ENCODE measurements at places on chromosomes 7 and 10.
A peak's percentile ranks its signal among the peaks of the same experiment; 100 is the strongest.

GRCh38 chr10:120011359-120012130 is 119.0 kb downstream of the SEC23IP start:
- DNase-seq: peak; percentile 10

- no peak for DNase-seq
Measured at GRCh38 chr10:35758076-35758475, 116.0 kb upstream of the FZD8 start.

- no peak for DNase-seq
Measured at GRCh38 chr7:33805630-33806233, 99.6 kb upstream of the BMPER start.

- no peak for DNase-seq
Measured at GRCh38 chr7:92293896-92294590, 48.3 kb downstream of the ANKIB1 start.

DNA sequence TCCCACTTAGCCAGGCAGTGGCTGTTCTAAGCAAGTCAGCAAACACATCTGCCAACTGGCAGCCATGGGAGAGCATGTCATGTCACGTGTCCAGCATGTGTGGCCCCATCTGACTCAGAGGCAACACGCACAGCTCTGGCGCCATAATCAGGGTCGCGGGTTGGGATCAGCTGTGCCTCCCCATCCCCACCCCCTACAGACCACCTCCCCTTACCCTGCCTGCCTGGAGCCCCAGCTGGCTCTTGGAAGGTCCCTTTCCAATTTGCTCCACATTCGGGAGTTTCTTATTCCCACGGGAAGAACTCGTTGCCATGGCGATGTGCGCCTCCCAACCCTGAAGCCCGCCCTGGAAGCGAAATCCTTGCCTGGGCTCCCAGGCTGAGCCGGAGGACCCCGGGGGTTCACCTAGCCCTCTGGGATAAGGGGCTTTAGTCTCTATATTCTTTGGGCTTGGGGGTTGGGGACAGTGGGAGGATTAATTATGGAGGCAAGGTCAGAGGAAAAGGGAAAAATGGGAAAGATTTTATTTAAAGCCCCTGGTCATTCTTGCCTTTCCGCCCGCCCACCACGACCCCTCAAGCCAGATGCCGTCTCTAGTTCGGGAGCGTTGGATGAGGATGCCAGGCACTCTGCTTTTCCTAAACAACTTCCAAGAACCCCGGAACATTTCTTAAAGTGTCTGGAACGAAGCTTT is 283.7 kb downstream of the ZEB1 start:
- peak; percentile 24 for DNase-seq

GRCh38 chr7:84663224-84663623 is 468.6 kb upstream of the SEMA3A start:
- no peak for DNase-seq

DNA sequence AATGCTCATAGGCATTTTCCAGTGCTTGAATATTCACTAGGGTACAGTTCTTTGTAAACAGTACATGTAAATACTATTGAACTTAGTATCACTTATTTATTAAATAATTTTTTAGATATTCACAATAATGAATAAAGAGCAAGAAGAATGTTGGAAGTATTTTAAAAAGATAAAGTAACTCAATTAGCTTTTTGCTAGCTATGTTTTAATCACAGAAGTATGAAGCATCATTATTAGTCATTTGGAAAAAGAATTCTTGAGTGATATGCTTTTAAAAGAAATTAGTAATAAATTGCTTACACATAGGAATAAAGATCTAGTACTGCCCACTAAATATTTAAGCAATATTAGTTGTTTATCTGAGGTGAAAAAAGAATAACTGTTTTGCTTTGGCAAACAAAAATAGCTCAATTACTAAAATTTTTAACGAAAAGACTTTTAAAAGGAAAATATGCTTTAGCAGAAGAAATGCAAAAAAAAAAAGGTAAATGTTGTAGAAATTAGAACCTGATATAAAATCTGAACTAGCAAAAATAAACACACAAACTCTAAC is 66.5 kb downstream of the SGMS1 start:
- DNase-seq: no peak

DNA sequence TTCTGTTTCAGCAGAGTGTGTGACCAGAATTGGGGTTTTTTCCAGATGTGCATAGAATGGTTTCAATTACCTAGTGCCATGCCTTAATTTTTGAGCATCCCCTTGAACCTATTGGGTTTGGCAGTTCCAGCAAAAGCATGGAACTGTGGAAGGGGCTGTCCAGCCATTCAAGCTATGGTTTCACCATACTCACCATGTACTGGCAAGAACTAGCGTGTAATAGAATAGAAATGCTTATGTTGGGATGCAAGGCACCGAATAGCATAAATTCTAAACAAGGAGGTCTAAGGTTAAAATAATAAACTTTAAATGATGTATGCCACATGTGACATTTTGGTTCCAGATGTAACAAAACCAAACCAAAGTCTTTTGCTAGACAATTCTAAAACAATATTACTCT is 91.4 kb downstream of the MTERF1 start:
- DNase-seq: no peak

DNA sequence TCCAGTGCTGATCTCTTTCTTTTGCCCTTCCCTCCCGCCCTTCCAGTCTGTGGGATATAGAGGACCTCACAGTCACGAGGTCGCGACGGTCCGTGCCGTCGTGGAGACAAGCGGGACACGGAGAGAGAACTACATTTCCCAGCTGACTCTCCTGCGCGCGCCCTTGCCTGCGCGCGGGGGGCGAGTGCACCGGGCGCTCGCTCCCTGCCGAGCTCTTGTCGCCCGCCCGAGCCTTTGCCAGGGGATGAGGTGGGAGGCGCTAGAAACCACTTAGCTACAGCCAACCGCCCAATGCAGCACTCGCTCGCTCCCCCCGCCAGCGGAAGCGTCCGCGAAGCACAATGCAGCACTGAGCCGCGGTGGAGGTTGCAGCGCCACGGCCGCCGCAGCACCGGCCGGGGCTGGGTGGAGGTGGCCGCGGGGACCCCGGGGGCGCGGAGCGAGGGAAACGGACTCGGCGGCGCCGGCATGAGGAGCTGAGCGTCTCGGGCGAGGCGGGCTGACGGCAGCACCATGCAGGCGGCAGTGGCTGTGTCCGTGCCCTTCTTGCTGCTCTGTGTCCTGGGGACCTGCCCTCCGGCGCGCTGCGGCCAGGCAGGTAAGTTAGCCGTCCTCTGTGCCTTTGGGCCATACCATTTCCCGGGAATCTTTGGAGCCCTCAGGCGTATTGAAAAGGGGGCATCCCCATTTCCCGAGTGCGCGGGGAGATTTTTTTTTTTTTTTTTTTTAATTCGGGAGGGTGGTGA is at the start of gene ADAM22:
Gene ADAM22, plus strand, starts transcription at position 299 of the 746 bp plus-strand sequence. Its CDS starts 215 bp downstream, at position 514.
- DNase-seq: peak; percentile 88

DNA sequence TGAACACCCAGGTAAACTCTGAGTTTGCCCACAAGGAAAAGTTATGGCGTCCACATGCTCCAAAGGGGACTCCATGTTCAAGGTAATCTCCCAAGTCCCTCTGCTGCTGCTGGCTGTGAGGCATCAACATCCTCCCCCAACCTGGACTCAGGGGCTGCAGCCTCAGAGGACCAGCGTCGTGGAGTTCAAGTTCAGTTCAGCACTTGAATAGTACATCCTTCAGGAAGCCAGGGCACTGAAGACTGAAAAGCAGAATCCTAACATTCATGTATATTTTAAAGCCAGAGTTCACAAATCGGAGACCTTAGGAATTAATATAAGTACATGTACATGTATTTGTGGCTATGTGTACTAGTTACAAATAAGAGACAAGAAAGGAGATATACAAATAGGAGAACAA is 90.4 kb downstream of the PTPRE start:
- DNase-seq: no peak

DNA sequence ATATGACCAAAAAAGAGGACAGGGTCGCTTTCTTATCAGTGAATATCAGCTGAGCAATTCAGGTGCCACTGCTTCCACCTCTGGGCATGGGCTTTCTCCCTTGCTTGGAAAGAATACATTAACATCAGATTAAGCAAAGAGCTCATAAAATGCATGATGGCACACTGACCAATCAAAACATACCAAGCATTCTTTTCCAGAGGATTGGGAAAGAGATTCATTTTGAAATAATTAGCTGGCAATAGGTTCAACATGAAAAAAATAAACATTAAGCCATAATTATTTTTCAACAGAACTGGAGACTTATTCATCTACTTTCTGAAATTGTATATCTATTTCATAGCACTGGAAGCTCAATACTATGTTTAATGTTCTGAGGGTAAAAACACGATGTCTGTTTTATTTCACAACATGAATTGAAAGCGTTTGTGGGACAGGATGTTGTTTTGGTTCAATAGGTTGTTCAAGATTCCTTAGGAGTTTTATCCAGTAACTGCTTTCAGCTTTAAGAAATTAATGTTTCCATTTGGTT is 53.2 kb downstream of the TFAM start:
- DNase-seq: no peak

GRCh38 chr10:124722798-124723783 is 21.1 kb downstream of the FAM53B start:
- DNase-seq: no peak

GRCh38 chr10:95172851-95173250 is 21.2 kb upstream of the ACSM6 start:
- DNase-seq: no peak

GRCh38 chr10:85657476-85658113 is 709.0 kb downstream of the GRID1 start:
- DNase-seq: no peak

DNA sequence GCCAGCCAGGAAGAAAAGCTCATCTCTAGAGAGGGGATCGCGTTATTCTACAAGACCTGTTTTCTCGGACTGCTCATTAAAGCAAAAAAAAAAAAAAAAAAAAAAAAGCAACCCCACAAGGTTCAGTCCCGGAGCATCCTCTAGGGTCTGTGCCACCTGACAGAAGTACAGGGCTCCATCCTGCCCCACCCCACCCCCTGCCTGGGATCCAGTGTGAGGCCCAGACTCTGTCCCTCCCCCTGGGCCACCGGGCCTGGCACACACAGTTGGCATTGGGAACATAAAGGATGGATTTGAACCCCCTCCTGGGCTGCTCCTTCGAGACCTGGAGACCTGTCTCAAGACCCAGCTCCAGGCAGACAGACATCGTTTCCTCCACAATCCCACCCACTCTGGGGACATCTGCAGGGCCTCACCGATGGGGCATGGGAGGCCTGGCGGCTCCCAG is 688 bp downstream of the ORAI2 start:
- no peak for DNase-seq

DNA sequence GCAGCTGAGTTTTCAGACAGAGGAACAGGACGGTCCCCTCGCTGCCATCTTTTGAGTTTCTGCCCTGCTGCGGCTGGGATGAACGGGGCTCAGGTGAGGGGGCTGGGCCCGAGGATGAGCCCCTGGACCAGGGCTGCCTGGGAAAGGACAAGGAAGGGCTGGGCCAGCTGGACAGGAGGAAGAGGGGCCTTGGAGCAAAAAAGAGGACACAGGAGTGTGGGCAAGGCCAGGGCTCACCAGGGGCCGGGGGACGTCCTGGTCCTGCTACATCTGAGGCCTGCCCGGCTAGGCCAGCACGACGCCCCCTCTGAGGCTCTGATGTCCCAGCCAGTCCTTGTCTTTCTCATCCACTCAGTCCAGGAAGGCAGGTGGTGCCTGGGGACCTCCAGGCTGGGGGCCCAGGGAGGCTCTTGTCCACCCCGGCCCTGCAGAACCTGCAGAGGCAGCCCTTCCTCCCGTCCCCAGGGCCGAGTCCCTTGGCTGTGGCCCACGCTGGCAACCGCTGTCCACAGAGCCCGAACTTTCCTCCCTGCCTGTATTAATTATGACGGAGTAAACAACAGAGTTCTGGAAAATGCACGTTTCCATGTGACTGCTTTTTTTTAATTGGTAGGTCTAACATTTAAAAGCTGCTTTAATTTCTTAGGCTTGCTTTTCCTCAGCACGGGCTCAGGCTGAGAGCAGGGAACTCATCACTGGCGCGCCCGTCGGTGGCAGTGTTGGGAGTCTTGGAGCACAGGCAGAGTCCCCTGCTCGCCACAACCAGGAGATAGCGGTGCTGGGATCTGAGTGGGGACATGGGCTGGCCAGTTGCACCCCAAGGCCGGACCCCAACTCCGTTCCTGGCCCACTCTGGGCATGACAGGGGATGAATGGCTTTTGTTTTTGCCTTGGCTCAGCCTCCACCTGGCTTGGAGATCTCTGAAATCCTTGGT is 187.7 kb downstream of the ELFN1 start:
- DNase-seq: no peak

DNA sequence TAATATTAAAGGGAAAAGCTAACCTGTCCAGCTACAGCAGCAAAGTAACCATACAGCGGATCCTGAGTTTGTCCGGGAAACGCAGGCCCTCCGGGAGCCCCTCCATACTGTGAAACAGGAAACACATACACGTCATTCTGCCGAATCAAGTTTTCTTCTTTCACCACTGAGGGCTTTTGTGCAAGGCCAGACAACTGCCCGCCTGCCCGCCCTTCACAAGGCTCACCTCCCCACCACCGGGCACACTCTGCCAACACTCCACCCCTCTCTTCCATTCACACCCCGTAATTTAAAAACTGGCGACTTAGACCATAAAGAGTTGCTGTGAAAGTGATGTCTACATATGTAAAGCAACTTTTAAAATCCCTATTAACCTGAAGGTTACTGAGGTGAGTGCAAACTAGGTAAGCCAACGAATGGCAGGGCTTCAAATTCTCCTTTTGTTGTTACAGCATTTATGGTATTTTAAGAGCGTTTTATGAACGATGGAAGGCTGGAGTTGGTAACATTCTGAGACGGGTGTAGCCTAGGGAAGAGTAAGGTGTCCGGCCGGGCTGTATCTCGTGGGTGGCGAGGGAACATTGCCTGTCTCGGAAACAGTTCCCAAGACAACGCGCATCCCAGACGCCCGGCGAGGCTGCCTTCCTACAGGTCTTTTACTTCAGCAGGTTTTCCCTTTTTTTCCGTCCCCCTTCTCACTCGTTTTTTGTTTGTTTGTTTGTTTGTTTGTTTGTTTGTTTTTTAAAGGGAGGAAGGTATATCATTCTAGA is 817 bp downstream of the SRI start:
- DNase-seq: peak; percentile 33

GRCh38 chr10:49690698-49691356 is 11.4 kb downstream of the C10orf53 start:
- DNase-seq: no peak

DNA sequence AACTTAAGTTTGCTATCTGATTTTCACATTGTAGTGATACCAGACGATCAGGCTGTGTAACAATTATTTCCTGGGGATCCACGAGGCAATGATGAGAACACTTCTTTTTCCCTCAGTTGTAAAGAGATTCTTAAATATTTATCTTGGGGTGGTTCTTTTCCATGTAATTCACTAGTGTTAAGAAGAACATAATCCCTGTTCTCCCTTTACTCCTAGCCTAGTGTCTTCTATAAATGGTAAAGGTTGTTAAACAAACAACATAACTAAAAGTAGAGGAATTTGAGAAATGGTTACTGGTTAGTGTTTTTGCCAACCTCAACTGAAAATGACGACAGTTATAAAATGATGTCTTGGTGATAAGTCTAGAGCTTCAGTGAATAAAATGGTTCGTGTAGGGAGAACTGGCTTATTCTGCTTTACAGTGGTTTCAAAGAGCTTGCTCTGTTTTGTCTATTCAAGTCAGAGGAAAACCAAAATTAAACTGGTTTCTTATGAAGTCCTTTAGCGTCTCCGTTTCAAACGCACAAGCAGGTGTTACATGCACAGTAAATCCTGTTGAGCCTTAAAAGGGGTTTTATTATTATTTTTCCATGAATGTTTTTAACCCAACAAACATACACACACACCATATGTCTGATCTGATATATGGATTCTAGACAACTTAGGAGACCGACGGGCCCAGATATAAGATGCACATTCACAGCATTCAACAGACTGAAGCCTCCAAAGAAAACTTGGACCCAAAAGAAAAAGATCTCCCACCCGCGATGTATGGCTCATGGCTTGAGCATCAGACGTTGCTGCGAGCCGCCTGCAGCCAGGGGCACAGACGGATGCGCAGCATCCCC is 1.1 kb downstream of the TBX20 start:
- no peak for DNase-seq

GRCh38 chr10:17851611-17852010 is 42.5 kb downstream of the MRC1 start:
- DNase-seq: no peak
